DND-41 (cell line): ENCODE measurements at places on chromosomes 2 and 18.

GRCh38 chr2:72027426-72028161 lies 120.1 kb downstream of the CYP26B1 start:
- no peak for DNase-seq

- DNase-seq, result no peak
Measured at GRCh38 chr2:39492095-39492590, 55.1 kb upstream of the MAP4K3 start.

GRCh38 chr2:85716346-85716914 lies 22.3 kb downstream of the GNLY start:
- DNase-seq, result no peak

GRCh38 chr2:121999264-121999663 lies 243.8 kb downstream of the TSN start:
- no peak for DNase-seq

DNA sequence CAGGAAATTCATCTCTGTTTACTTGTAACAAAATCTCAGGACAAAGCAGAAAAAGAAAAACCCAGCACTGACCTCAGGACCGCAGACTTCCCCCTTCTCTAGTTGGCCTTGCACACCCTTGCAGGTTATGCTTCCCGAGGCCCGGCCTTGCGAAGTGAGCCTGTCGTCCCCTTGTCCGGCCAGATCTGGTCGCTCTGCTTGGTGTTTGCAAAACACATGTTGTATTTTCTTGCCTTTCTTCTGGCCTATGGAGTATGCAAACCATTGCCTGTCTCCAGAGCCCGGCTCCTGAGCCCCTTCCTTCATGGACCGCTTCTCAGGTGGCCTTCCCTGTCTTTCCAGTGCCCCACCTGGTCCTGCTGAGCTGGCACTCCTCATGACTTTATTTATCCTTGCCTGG lies 4.8 kb downstream of the IMPA2 start:
- no peak for DNase-seq

DNA sequence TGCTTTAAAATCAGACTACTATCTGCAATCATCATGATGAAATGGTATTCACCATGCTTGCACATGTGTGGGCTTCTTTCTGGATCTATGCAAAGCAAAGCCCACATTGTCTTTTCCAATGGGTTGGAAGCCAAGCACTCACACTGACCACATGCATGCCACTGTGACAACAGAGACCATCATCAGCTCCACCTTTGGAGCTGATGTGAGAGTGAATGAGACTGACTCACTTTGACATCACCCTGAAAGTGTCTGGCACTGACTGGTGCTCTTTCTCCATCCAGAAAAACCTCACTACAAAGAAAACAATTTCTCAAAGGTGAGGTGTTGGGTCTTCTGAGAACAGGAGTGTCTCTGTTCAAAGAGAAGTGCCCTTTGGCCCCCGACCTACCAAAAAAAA lies 4.7 kb downstream of the MYO5B start:
- no peak for DNase-seq

DNA sequence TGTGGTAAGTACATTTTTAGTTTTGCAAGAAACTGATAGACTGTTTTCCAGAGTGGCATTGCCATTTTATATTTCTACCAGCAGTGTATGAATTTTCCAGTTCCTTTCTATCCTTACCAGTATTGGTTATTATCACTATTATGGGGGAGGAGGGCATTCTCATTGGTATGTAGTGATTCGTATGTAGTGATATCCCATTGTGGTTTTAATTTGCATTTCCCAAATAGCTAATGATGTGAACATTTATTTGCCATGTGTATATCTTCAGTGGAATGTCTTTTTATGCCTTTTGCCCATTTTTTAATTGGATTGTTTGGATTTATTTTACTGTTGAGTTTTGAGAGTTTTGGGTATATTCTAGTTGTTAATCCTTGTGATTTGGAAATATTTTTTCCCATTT lies 16.9 kb downstream of the EIF5B start:
- DNase-seq, result no peak

- DNase-seq, result no peak
Measured at GRCh38 chr2:7792031-7792651, 874.9 kb downstream of the RNF144A start.

DNA sequence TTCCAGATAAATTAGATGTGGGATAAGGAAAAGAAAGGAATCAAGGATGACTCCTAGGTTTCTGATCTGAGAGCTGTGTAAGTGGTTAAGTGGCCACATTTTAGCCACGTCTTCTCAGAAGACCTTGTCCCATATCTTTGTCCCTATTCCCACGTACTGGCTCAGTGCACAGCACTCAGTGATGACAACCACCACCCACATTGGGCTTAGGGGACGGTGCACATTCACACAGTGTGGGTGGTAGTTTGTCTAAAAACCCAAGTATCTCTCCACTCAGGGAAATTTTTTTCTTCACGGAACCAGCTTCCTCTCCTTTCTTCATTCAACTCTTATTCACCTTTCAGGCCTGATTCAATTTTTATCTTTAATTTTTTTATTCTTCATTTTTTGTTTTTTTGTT lies 30.6 kb upstream of the GCC2 start:
- no peak for DNase-seq

DNA sequence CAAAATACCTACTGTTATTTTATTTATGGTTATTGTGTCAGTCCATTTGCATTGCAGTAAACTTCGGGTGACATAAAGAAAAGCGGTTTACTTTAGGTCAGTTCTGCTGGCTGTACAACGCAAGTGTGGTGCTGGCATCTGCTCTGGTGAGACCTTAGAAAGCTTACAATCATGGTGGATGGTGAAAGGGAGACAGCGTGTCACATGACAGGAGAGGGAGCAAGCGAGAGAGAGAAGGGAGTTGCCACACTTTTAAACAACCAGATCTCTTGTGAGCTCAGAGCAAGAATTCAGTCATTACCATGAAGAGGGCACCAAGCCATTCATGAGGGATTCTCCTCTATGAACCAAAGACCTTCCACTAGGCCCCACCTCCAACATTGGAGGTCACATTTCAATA lies 2.0 kb upstream of the FAM171B start:
- DNase-seq, result no peak

GRCh38 chr2:107025869-107026380 lies 140.0 kb upstream of the ST6GAL2 start:
- DNase-seq, result no peak

GRCh38 chr2:173606619-173607248 lies 252.1 kb downstream of the CDCA7 start:
- DNase-seq, result peak; percentile 20

DNA sequence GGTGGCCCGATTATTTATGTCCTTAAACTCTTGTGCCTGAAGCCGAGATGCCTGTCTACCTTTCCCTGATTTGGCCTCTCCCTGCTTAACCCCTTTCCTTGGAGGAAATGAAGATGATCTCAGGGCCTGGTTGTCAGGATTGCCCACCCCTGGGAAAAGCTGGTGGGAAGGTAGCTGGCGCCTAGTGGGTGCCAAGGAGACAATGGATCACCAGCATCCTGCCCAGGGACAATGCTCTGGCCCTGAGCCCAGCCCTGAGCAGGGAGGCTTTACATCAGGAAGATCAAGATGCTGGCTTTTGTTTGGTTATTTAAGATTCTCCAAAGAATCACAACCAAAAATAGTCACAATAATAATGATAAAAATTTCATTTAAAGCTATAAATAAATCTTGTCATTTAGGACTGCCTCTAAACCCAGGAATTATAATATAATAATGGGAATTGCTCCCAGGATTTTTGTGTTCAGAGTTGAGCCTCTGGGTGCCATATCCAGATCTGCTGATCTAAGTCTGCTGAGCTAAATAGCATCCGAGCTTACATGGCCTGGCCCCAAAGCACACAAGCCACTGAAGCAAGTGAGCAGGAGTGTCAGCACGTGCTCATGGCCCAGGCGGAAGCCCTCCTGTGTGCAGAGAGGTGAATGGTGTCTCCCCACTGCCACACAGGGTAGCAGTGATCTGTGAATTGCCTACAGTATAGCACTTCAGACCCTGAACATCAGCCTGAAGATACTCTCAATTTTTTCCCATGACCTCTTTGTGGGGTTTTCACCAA lies 57.8 kb upstream of the MAP3K20 start:
- DNase-seq, result no peak

- DNase-seq, result no peak
Measured at GRCh38 chr2:112166806-112167499, 28.8 kb downstream of the FBLN7 start.

GRCh38 chr2:71156573-71156972 lies 26.1 kb downstream of the MPHOSPH10 start:
- DNase-seq, result peak; percentile 11

GRCh38 chr2:181485638-181485946 lies 28.4 kb downstream of the ITGA4 start:
- no peak for DNase-seq

DNA sequence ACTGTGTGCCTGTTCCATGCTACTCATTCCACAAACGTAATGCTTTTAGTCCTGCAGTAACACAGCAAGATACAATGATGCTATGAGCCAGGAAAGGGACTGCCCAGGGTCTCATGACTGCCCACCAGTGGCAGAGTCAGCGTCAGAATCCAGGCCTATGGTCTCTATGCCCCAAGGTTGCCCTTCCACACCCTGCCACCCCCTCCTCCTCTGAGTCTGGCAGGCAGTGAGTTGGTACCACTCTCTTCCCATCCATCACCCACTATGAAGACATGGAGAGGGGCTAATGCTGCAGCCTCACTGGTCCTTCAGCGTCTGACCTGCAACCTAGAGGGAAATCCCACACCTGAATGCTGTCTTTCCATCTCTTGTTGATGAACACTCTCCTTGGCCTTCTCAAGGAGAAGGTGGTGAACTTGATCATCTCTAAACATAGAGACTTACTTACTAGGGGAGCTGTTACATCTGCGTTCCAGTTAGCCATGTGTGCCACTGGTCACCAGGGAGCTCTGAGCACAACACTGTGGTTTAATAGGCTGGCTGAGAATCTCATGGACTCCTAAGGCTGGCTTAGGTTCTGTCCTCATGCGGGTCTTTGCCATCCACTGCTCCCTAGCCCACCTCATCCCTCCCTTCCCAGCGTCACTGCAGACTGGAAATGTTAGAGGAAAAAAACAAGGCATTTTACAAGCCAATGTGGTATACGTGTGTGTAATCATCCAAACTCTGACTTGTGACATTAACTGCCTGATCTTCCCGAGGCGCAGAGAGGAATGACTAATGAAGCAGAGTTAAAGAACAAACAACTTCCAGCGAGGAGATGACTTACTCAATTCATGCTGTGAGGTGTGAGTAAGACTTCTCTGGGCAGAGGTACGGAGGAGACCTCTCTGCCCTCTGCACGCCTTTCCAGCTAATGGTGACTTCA lies 28.8 kb downstream of the STEAP3 start:
- no peak for DNase-seq

GRCh38 chr2:176174382-176174823 lies 14.1 kb upstream of the HOXD1 start:
- DNase-seq, result no peak
